ENCODE measurements at places on chromosomes 4 and X.

DNA sequence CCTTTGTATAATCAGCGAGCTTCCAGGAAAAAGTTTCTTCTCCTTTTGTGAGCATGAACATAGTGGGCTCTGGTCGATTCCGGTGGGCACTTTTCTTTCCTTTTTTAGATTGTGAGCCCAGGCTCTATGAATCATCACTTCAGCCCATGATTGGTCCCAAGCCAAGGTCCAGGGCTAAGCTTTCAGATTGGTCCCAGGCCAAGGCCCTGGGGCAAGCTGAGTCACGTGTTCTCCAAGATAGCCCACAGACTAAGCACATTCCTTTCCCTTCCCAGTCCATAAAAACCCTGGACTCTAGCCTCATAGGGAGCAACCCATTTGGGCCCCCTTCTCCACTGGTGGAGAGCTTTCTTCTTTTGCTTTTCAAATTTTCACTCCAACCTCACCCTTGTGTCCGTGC, 430.5 kb downstream of the NAP1L3 start:
- DNase-seq, result no peak

DNA sequence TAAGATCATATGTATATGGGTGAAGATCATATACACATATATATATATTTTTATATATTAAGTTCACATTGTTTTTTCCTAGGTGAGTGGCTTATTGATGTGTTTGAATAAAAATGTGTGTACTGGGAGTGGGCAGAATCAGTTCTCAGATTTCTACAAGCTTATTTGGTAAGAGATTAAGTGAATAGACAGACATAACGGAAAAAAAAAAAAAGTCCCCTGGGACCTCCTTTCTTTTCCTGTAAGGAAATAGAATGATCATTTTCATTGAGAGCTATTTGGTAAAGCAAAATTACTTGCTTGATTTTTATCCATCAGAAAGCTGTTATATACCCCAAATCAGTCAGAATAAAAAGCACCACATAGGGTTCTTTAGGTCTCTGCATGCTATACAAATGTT, 597.7 kb downstream of the PCDH18 start:
- DNase-seq, result no peak

DNA sequence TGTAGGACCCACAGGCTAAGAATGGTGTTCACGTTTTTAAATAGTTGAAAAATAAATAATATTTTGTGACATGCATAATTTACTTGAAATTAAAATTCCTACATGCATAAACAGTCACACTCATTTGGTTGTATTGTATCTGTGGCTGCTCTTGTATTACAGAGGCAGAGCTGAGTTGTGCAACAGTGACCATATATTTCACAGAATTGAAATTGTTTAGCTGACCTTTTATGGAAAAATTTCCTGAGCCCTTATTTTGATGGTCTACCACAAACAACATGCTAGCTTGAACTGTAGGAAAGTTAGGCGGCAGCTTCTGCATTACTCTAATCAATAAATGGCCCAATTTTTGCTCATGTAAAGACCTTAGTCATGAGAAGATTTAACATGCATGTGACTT, 633.4 kb upstream of the AADAT start:
- no peak for DNase-seq

DNA sequence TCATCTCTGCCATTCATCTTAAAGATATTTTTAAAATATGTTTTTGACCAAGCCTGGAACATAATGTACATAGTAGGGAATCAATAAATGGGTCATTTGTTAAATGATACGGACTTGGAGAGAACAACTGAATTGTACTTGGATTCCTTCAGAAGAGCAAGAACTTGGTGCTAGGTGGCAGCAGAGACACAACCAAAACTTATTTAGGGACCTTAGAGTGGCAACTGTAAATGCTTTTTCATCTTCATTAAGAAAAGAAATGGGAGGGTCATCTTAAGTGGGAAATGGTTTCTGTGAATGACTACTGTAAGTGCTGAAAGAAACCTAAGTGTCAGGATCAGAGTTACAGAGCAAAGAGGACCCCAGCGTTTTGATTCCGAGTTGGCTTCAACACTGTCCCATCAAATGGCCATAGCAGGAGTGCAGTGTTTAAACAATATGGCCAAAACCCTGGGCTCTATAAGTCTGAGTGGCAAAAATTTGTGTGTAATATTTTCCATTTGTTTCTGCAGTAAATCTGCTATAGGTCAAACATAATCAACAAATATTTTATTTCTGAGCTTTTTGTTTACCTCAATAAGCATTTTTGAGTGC, 213.6 kb downstream of the PALLD start:
- DNase-seq, result peak; percentile 79

DNA sequence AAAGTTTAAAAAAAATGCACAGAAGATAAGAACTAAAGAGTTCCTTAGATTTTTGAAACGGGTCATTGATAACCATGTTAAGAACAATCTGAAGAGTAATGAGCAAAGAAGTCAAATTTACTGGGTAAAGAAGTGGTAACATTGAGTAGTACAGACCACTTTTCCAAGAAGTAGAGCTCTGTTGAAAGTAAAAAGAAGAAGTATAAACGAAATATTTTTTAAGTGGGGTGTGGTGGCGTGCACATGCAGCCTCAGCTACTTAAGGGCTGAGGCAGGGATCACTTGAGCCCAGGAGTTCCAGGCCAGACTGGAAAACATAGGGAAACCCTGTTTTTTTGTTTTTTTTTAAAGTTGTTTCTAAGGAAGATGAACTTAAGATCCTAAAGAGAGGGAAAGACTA, 68.5 kb downstream of the UBA6 start:
- DNase-seq, result no peak

DNA sequence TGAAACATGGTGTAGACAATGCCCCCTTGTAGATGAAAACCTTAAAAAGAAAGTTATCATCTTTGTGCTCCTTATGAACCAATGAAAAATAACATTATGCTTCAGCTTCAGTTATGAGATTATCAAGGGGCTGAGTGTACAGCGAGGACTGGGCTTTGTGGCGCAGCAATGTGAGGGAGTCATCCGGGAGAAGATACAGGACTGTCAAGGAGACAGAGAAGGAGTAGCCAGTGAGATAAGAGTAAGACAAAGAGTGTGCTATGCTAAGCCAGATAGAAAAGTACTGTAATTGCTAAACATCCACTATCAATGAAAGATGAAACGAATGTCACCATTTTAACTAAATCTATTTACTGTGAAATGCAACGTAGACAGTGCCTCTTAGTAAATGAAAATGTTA, 3.6 kb upstream of the KLHL15 start:
- no peak for DNase-seq

DNA sequence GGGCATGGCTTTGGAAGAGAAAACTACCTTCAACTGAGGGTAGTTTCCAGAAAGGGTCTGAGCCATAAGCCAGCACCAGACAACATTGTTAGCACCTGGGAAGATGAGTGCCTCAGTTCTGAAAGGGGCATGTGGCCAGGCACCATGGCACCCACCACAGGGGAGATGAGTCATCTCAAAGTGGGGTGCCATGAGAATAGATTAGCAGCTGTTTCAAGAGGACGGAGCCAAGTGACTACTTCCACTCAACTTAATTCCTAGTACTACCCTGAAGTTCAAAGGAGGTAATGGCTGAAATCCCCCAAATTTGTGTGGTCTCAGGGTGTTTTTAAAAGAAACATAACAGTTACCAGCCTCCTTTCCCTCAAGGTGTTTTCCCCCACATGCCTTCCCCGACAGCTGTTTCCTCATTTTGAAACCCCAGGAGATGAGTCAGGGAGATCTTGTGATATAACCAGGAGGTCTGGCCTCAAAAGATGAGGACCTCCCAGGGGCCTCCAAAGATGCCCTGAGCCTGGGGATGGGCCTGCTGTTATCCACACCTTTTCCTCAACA, 27.8 kb upstream of the FTHL17 start:
- DNase-seq, result no peak

DNA sequence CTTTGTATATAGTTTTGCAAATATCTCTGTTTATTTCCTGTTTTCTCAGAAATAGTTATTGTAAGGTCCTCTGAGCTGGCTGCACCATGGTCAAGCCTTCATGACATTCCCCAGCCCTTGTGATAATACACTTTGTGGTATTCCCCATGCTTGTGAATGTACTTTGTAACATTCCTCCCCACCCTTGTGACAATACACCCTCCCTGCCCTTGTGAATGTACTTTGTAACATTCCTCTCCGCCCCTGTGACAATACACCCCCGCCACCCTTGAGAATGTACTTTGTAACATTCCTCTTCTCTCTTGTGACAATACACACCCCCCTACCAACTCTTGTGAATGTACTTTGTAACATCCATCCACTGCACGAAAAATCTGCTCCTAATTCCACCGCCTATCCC, 530.7 kb downstream of the CENPC start:
- no peak for DNase-seq

DNA sequence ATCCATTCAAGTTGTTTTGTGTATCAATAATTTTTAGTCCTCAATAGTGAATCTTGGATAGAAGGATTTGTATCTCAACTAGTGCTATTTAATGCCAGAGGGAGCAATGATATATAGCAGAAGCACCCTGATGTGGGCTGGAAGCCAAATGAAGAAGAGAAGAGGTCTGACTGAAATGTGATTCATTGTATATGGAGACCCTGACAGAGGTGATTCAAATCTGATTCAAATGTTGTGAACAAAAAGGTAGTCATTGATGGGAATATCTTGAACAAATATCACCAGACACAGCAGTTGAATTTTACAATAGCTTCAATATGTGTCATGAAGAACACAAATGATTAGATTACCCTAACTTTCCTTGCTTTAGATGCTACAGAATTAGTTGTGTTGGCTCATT, 27.5 kb upstream of the SULT1B1 start:
- no peak for DNase-seq

- DNase-seq, result no peak
These were observed 2.7 kb downstream of the PNMA6E start for GRCh38 chrX:153398275-153398960.

DNA sequence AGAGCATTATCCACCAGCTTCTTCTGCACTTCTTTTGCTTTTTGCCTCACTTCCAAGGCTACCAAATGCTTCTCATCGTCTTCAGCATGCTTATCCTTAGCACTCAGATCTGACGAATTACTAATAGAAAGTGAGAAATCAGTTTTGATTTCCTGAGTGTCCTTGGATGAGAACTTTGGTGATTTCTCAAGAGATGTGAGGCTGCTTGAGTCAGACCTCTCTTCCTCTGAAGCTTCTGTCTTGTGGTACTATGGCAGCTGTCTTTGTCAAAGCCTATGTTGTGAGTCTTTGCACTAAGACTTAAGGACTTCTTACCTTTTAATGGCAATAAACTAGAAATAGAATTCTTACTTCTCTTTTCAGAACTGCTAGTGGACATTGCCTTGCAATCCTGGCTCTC, 169.9 kb downstream of the CPE start:
- no peak for DNase-seq

- DNase-seq, result no peak
These were observed 516.3 kb downstream of the BCOR start for GRCh38 chrX:39581411-39581810.

DNA sequence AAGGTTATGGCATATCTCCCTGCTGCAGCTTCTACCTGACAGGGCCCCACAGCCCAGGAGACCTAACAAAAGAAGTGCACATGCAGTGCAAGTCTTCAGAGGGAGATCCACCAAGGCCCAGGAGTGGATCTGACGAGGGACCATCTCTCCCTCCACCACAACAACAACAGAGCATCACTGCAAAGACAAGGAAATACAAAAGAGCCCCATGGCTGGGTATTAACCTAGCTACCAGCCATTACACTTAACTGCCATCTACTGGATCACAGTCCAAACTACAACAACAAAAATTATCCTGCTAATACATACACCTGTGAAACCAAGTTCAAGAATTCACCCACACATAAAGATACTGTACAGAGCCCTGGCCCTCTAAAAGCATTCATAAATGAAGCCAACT, 280.2 kb upstream of the SLC7A11 start:
- DNase-seq, result peak; percentile 30
